ENCODE measurements at places on chromosomes 2 and 18.

- DNase-seq, result no peak
These were observed 28.4 kb upstream of the TET3 start for GRCh38 chr2:73956218-73956865.

- no peak for DNase-seq
These were observed 14.3 kb downstream of the HTR2B start for GRCh38 chr2:231110551-231110950.

DNA sequence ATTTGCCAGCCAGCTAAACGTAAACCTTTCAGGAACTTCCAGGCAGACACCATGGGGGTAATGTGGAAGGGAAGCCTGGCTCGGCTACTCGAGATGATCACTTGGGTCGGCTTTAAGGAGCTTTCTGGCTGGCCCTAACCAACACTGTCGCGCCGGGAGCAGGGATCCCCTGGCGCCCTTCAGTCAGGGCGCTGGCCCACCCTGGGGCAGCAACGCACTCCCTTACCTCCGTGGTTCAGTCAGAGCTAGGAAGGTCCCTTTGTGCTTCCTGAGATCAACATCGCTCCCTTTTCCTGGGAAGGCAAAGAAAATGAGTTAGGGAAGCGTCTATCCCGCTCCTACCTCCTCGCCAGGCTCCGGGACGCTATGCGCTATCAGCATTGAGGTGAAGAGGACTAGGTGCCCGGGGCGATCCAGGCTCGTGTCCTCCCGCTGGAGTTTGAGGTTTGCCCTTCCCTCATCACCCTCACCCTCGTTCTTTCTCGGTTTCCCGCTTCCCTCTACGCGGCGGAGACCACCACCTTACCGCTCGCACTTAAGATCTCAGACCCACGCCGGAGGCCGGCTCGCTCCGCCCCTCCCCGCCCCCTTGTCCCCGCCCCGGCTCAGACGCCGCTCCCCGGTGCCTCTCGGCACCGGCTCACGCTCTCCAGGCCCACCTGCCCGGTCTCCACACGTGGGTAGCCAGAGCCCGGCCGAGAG, 449 bp upstream of the ATRAID start:
- no peak for DNase-seq

DNA sequence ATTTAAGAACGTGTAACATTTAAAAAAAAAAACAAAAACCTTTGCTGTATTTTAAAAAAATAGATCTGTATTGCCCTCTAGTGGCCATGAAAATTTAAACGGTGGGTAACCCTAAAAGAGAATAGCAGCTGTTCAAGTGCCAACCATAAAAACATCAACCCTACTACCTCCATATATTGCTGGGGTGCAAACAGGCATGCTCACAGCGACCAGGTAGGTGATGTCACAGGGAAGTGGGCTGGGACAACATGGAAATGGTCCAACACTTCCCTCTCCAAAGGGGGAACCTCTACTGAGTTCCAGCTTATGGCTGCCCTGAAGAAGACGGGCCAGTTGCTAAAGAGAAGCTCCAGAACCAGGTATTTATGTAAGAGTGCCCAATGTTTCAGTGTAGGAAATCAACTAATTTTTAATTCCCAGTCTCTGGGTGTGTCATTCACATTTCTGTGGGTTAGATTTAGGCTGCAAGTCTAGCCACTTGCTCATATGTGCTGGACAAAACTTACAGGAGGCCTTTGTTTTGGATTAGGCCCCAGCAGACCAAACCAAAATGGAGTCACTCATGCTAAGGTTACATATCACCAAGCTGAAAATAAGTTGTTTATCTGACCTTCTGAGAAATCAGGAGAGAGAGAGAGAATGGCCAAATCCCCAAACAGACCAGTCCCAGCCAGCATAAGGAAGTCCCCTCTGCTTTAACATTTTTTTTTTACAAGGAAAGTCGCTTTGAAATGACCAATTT, 54.5 kb downstream of the SKA1 start:
- DNase-seq, result no peak
